ENCODE measurements at places on chromosomes 2 and 18.

DNA sequence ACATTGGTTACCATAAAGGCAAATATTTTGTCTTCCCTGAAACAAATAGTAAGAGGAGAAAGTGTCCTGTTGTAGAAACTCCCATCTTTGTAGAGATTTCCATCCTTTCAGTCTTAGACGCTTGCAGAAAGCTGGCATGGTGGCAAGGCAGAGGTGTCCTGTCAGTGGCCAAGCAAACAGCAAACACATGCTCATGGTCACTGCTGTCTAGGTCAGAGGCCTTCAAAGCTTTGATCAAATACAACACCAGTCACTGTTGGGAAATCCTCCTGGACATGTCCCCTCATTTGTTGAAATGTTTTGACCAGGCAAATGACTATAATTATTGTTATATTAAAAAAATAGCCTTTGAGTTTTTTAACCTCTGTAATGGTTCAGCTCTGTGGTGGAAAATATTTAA is 55.1 kb downstream of the LTBP1 start:
- no peaks in the 10 kb centered on the region for H3K4me1 ChIP-seq
- H3K27ac ChIP-seq: no peak overlapping the region
- H3K4me3 ChIP-seq: no peak overlapping the region
- H3K27me3 ChIP-seq: no peaks in the 10 kb centered on the region

DNA sequence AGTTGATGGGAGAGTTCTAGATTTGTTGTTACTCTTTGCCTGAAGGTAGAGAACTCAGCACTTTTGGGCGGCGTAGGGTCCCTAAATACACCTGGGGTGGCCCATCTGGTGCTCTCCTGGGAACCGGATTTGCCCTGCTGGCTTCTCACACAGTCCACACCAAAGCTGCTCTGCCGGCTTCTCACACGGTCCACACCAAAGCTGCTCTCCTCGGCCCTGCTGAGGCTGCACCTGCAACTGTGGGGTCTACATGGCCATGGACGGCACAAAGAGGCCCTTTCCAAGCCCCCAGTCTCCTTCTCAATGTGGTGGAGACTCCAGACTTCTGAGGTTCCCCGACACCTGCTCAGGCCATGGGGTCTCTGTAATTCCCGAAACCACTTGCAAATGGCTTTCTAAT is 124.8 kb upstream of the GPC1 start:
- H3K4me1 ChIP-seq: no peaks in the 10 kb centered on the region
- no peaks in the 10 kb centered on the region for H3K36me3 ChIP-seq
- peaks cover 5% of the 10 kb centered on the region for H3K27me3 ChIP-seq

- no peak overlapping the region for H3K4me3 ChIP-seq
- no peak for DNase-seq
- no peak overlapping the region for H3K27ac ChIP-seq
- H3K27me3 ChIP-seq: no peaks in the 10 kb centered on the region
- H3K36me3 ChIP-seq: no peaks in the 10 kb centered on the region
- H3K4me1 ChIP-seq: no peaks in the 10 kb centered on the region
Measured at GRCh38 chr18:41206341-41206830, 748.6 kb upstream of the PIK3C3 start.

DNA sequence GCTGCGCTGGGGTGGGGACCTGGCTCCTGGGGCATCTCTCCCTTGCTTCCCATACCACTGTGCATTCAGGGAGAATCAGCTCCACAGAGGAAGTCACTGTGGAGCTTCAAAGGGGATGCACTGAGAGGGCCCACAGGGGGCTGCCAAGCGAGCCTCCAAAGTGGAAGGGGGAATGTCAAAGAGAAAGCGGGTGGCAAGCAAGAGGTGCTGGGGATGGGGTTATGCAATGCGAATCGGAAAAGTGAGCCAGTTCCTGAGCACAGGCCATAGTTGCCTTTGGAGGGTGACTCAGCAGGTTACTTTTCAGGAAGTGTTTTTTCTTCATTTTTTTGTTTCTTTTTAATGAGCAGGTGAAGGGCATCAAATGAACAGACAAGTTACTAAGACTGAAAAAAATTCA is 17.6 kb downstream of the PMAIP1 start:
- H3K4me3 ChIP-seq: peak overlapping the region; percentile 24
- H3K27ac ChIP-seq: no peak overlapping the region
- no peaks in the 10 kb centered on the region for H3K36me3 ChIP-seq
- no peak for DNase-seq

- no peaks in the 10 kb centered on the region for H3K27me3 ChIP-seq
- DNase-seq: no peak
- H3K36me3 ChIP-seq: no peaks in the 10 kb centered on the region
- no peaks in the 10 kb centered on the region for H3K4me1 ChIP-seq
- H3K4me3 ChIP-seq: no peak overlapping the region
Measured at GRCh38 chr18:616380-616995, 19.7 kb downstream of the CLUL1 start.

- H3K36me3 ChIP-seq: no peaks in the 10 kb centered on the region
- no peak overlapping the region for H3K4me3 ChIP-seq
- no peaks in the 10 kb centered on the region for H3K27me3 ChIP-seq
- DNase-seq: no peak
- H3K27ac ChIP-seq: no peak overlapping the region
Measured at GRCh38 chr18:37420315-37420880, 145.2 kb downstream of the CELF4 start.

DNA sequence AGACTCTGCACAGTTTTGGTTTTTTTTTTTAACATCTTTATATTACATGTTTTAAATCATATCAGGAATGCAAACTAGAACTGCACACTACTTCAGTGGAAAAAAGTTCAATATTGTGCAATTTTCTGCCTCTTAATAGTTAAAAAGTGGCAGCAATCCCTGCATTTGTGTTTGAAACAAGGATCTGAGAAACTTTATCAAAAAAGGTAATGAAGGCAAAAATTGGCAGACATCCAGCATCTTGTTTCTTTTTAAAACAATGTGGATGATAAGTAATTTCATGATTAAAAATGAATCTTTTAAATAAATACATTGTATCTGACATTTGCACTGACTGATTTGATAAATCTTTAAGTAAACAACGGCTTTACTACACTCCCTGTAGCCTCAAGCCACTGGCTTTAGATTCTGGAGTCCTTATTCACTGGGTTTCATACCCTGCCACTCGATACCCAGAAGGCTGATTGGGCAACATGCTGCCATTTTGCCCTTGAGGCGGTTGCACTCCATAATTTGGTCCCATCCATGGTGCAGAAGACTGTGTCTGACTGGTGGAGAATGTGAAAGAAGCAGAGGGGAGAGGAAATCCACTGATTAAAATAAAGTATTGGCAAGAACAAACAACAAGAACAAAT is 21.6 kb upstream of the C2orf42 start:
- no peaks in the 10 kb centered on the region for H3K27me3 ChIP-seq
- H3K36me3 ChIP-seq: peaks cover 9% of the 10 kb centered on the region
- peaks cover 19% of the 10 kb centered on the region for H3K4me1 ChIP-seq
- no peak for DNase-seq

GRCh38 chr2:8608411-8608954 is 73.4 kb upstream of the ID2 start:
- peaks cover 9% of the 10 kb centered on the region for H3K36me3 ChIP-seq
- peak overlapping the region; percentile 41 for H3K4me3 ChIP-seq
- peaks cover 61% of the 10 kb centered on the region for H3K4me1 ChIP-seq
- peaks cover 12% of the 10 kb centered on the region for H3K27me3 ChIP-seq

GRCh38 chr18:60675801-60676200 is 303.2 kb upstream of the MC4R start:
- H3K4me1 ChIP-seq: no peaks in the 10 kb centered on the region
- no peaks in the 10 kb centered on the region for H3K27me3 ChIP-seq
- DNase-seq: no peak
- H3K27ac ChIP-seq: no peak overlapping the region
- no peaks in the 10 kb centered on the region for H3K36me3 ChIP-seq
- H3K4me3 ChIP-seq: no peak overlapping the region

GRCh38 chr2:228066126-228066798 is 115.2 kb downstream of the SPHKAP start:
- H3K4me1 ChIP-seq: no peaks in the 10 kb centered on the region
- no peaks in the 10 kb centered on the region for H3K27me3 ChIP-seq
- H3K36me3 ChIP-seq: no peaks in the 10 kb centered on the region
- H3K27ac ChIP-seq: no peak overlapping the region
- no peak overlapping the region for H3K4me3 ChIP-seq

DNA sequence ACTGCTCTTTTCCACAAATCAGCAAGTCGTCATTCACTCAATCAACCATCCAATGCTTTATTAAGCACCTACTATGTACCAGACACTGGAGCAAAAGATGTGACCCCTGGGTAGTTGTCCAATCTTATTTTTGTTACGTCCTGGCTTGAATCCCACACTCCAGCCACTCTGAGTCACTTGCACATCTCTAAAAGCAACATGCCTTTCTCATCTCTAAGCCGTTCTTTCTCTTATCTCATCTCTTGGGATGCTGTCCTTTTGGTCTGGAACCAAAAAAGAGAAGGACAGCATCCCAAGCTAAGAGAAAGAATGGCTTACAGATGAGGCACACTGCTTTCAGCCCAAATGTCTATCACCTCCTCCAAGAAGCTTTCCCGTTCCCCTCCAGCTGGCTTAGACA is 58.8 kb downstream of the RNF152 start:
- no peak overlapping the region for H3K27ac ChIP-seq
- H3K27me3 ChIP-seq: no peaks in the 10 kb centered on the region
- no peak for DNase-seq
- H3K4me1 ChIP-seq: peaks cover 17% of the 10 kb centered on the region

DNA sequence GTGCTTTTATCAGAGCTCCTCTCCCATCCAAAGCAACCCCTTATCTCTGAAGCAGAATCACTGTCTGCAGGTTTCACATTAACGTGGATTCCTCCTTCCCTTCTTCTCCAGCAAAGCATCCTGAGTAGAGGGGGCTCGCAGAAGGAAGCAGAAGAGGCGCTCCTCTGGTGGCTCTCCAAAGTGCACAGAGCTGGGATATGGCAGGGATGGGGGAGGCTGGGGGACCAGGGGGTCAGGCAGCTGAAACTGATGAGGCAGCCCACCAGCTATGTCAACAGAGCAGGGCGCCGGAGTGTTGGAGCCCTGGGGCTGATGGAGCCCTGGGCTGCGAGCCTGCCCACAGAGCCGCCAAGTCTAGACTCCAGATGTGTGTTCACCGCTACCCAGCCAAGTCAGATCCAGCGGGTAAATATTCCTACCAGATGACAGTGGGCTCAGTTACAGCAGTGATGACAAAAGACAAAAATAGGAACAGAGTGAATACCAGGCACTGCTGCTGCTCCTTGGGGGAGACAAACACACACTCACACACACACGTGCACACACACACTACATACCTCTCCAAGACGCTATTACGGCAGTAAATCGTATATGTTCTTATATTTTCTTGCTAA is 678.3 kb upstream of the ID2 start:
- H3K4me1 ChIP-seq: peaks cover 28% of the 10 kb centered on the region
- no peak overlapping the region for H3K27ac ChIP-seq
- H3K36me3 ChIP-seq: no peaks in the 10 kb centered on the region
- H3K27me3 ChIP-seq: no peaks in the 10 kb centered on the region

DNA sequence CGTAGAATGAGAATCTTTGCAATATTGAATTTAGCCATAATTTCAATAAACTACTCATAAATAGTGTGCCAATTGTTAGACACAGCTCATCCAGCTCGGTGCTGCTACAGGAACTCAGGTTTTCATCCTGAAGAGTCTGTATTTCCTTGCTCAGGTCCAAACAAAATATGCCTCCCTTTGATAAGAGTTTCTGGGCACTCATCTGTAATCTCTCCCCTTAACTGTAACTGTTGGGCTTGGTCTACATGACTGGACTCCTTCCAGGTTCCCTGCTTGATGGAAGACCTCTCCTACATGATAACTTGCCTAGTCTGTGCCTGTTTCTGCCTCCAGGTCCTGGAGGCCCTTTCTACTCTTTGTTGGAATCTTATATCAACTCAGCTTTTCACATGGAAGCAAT is 57.9 kb downstream of the GCA start:
- no peak for DNase-seq
- no peaks in the 10 kb centered on the region for H3K27me3 ChIP-seq
- no peak overlapping the region for H3K27ac ChIP-seq
- H3K4me1 ChIP-seq: no peaks in the 10 kb centered on the region
- H3K4me3 ChIP-seq: no peak overlapping the region
- no peaks in the 10 kb centered on the region for H3K36me3 ChIP-seq

GRCh38 chr2:146844226-146844990 is 1000.4 kb upstream of the ACVR2A start:
- no peaks in the 10 kb centered on the region for H3K4me1 ChIP-seq
- no peak overlapping the region for H3K4me3 ChIP-seq
- no peak for DNase-seq
- no peak overlapping the region for H3K27ac ChIP-seq
- no peaks in the 10 kb centered on the region for H3K36me3 ChIP-seq

DNA sequence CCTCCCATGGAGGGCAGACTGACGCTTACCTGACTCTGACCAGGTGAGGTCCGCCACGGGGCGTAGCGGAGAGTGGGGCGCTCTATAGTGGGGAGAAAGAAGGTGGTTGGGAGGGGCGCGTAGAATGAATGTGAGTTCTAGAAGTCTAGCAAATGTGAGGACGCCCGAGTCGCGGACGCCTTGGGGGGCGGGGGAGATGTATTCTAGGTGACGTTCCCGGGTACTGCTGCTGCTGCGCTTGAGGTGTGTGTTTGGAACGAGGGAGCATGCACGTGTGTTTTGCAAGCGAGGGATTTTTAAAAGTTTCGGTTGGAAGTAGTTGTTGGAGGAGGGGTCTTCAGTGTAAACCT is 758 bp downstream of the RIF1 start:
- peaks cover 28% of the 10 kb centered on the region for H3K4me1 ChIP-seq
- H3K27me3 ChIP-seq: no peaks in the 10 kb centered on the region
- H3K27ac ChIP-seq: peak overlapping the region; percentile 92
- DNase-seq: peak; percentile 42
- H3K4me3 ChIP-seq: peak overlapping the region; percentile 89
- peaks cover 6% of the 10 kb centered on the region for H3K36me3 ChIP-seq

DNA sequence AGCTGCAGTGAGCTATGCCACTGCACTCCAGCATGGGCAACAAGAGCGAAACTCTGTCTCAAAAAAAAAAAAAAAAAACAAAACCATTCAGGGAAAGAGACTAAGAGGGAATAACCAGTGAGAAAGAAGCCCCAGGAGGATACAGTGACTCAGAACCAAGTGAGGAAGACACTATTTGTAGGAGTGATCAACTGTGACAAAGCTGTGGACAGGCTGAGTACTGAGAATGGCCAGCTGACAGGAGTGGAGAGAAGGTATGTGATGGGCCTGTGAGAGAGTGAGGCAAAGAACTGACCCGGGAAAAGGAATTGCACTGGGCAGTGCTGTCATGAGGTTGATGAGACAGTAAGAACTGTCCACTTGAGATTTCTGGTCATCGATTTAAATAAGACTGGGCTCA is 6.7 kb upstream of the LCT start:
- no peaks in the 10 kb centered on the region for H3K27me3 ChIP-seq
- peaks cover 11% of the 10 kb centered on the region for H3K4me1 ChIP-seq
- H3K4me3 ChIP-seq: no peak overlapping the region
- peaks cover 29% of the 10 kb centered on the region for H3K36me3 ChIP-seq

GRCh38 chr2:128321784-128322714 is 3.4 kb upstream of the HS6ST1 start:
- H3K27me3 ChIP-seq: peaks cover 12% of the 10 kb centered on the region
- no peak overlapping the region for H3K27ac ChIP-seq
- H3K4me3 ChIP-seq: peak overlapping the region; percentile 68
- peak; percentile 89 for DNase-seq
- peaks cover 13% of the 10 kb centered on the region for H3K4me1 ChIP-seq

- no peaks in the 10 kb centered on the region for H3K27me3 ChIP-seq
- H3K27ac ChIP-seq: no peak overlapping the region
- peak overlapping the region; percentile 62 for H3K4me3 ChIP-seq
- DNase-seq: peak; percentile 54
Measured at GRCh38 chr2:109402980-109403840, 210.6 kb downstream of the SEPTIN10 start.

- no peak overlapping the region for H3K27ac ChIP-seq
- H3K4me3 ChIP-seq: no peak overlapping the region
- no peaks in the 10 kb centered on the region for H3K4me1 ChIP-seq
- H3K27me3 ChIP-seq: peaks cover 7% of the 10 kb centered on the region
- no peaks in the 10 kb centered on the region for H3K36me3 ChIP-seq
Measured at GRCh38 chr2:47086571-47086970, 68.5 kb downstream of the STPG4 start.

Data from activated T-cell treated with anti-CD3 and anti-CD28 coated beads, Interleukin-2, amount 50 U/mL, for 72 hours (primary cell).